ENCODE measurements at places on chromosomes 1 and 21.
A peak's percentile ranks its signal among the peaks of the same experiment; 100 is the strongest.

- DNase-seq = no peak
Measured at GRCh38 chr1:36464605-36465393, 615 bp upstream of the MRPS15 start.

DNA sequence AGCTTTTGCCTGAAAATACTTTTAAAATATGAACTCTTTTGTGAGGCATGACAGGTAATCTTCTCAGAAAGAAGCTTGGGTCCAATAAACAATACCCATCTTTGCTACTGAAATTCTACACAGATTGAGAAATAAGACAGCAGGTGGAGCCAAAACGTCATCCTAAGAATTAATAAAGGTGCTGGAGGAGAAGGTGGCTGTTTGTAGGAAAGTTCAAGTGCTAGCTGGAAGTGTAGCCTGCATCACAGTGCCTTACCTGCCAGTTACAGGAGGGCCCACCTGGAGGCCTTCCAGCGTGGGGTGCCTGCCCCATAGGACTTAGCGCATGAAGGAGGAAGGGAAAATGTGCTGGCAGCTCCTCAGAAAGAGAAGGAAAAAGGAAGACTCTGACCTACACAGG lies 93.7 kb downstream of the TTC3 start:
- DNase-seq = no peak

- DNase-seq = no peak
Measured at GRCh38 chr1:20237646-20238045, 51.3 kb upstream of the PLA2G2C start.

DNA sequence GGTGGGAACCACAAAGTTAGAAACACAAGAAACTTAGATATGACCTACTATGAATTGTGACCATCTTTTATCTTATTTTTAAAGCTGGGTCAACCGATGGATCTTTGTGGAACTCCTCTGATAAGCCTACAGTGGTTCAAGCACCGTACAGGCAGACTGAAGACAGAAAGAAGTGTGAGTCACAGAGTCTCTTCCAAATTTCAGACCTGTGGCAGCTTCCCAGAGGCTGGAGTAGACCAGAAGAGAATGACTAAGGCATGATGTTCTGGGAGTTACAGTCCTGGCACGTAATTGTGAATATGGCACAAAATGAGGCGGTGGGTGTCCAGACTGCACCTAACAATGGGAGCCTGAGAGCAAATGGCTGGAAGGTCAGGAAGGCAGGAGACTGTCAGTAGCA lies 70.0 kb downstream of the LMO4 start:
- no peak for DNase-seq

- DNase-seq = no peak
Measured at GRCh38 chr1:171961861-171962260, 120.6 kb downstream of the DNM3 start.

DNA sequence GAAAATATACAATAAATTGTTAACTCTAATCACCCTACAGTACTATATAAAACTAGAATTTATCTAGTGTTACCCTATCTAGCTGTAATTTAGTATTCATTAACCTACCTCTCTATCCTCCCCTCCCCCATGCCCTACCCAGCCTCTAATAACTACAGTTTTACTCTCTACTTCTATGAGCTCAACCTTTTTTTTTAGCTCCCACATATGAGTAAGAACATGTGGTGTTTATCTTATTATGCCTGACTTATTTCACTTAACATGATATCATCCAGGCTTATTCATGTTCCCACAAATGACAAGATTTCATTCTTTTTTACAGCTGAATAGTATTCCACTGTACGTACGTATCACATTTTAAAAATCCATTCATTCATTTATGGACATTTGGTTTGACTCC lies 46.0 kb upstream of the WARS2 start:
- DNase-seq = no peak

GRCh38 chr1:226571893-226572292 lies 23.3 kb downstream of the STUM start:
- no peak for DNase-seq

- no peak for DNase-seq
Measured at GRCh38 chr1:162562470-162562828, 927 bp downstream of the UAP1 start.

DNA sequence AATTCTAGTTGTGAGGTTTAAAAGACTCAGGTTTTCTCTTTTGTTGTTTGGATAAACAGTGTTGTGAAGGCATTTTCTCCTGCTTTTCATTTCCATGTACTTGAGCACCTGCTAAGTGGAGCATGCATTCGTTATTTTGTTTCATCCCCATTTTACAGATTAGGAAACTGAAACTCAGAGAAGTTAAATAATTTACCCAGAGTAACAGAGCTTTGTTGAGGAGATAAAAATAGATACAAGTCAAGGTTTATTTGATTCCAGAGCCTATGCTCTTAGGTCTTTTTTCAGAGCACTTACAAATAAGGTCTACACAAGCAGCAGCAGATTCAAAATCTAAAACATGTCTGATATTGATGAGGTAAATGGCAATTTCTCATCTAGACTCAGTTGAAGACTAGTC lies 254.7 kb upstream of the PTBP2 start:
- no peak for DNase-seq

- no peak for DNase-seq
Measured at GRCh38 chr21:28751176-28751575, 241.5 kb downstream of the LTN1 start.

DNA sequence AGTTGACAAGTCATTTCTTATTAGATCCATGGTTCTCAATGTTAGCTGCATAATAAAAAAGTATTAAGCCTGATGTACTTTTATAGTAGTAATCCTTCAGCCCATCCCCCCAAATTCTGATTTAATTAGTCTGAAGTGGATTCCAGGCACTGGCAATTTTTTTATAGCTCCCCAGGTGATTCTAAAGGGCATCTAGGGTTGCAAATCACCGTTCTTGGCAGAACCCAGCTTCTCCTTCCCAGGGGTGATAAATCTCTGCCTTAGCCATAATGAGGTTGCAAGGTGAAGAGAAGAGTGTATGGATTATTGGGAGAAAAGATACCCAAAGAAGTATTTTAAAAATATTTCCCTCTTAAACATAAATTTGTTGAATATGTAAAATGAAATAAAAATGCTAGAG lies 43.0 kb upstream of the RXRG start:
- DNase-seq = no peak

GRCh38 chr1:154553056-154554030 lies 5.1 kb downstream of the UBE2Q1 start:
- no peak for DNase-seq

GRCh38 chr1:165641231-165641987 lies 10.4 kb downstream of the MGST3 start:
- no peak for DNase-seq

DNA sequence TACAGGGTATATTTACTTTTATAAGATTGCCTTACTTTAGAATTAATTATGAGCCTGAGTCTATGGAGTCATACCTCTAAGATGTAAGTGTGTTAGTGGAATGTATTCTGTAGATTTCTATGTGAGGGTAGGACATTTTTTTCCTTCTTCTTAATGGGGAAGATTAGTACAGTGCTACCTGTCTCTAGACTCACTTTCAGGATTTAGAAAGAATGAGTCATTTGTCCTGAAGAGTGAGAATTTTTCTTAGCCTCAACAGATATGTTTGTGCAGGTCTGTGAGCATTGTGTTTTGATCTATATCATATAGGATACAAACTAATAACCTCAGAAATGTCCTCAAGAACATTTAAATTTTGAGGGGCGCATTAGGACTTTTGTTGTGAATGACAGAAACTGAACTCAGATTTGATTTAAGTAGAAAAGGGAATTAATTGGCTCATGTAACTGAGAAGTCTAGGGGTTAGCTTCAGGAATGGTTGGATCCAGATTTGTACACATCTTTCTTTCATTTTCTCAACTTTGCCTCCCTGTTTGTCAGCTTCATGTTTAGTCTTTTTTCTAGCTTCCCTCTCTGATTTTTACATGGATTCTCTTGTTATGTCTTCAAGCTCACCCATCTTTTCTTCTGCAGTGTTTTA lies 45.3 kb downstream of the TTC3 start:
- DNase-seq = no peak

DNA sequence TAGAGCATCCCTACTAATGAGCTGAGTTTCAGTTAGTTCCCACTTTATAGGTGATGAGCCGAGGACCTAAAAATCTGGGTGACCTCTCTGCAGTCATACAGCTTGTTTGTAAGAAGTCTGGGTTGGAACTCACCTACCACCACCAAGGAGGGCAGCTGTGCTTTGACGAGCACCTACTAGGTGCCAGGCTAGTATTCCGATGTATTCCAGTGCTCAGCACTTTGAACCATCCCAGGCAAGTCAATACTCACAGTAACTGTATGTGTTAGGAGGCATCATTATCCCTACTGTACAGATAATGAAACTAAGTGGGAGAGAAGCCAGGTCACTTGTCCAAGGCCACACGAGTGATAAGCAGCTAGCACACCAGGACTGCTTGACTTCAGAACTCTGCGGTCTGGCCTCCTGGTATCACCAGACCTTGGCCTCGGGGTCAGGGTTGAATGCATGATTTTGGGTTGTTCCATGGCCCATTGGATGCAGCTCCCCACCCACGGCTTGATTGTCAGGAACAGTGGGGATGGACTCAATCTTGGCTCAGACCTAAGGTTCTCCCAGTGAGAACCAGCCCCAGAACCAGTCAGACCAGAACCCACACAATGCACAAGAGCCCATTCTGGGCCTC lies 20.7 kb downstream of the ECE1 start:
- no peak for DNase-seq

DNA sequence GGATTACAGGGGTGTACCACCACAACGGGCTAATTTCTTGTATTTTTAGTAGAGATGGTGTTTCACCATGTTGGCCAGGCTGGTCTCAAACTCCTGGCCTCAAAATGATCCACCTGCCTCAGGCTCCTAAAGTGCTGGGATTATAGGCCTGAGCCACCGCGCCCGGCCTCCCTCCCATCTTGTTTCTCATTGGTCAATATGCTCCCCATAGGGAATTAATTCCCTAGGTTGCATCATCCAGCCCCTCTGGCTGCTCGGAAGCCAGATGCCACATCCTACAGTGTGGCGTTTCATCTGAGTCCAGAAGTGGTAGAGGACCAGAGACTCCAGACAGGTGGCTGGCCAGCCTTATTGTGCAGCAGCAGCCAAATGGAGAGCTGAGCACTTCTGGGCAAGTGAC lies 11.5 kb upstream of the VASH2 start:
- DNase-seq = no peak

DNA sequence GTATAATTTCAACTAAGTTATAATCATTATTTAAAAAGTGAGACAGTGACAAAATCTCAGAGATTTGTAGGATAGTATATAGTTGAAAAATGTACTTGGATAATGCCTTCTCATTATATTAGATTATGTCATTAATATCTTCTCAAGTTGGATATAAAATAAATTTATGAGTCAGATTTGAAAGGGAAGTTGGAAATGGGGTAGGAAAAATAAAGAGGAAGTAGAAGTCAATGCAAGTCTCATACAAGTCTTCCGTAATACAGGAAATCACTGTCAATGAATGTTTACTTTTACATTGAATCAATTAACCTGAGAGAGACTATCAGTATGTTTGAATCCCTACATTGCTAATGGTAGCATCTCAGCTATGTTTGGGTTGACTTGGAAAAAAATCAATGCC lies 16.2 kb upstream of the RNPC3 start:
- no peak for DNase-seq

GRCh38 chr1:233735847-233736246 lies 121.9 kb downstream of the KCNK1 start:
- no peak for DNase-seq

- DNase-seq = no peak
Measured at GRCh38 chr1:209595599-209596285, 12.2 kb downstream of the CAMK1G start.

GRCh38 chr1:34977858-34978257 lies 7.3 kb downstream of the TMEM35B start:
- no peak for DNase-seq

GRCh38 chr1:55194851-55195250 lies 20.3 kb downstream of the USP24 start:
- DNase-seq = no peak

- DNase-seq = no peak
Measured at GRCh38 chr1:166089804-166090203, 77.0 kb downstream of the FAM78B start.

GRCh38 chr1:61743716-61744580 lies 1.7 kb downstream of the PATJ start:
- DNase-seq = no peak

DNA sequence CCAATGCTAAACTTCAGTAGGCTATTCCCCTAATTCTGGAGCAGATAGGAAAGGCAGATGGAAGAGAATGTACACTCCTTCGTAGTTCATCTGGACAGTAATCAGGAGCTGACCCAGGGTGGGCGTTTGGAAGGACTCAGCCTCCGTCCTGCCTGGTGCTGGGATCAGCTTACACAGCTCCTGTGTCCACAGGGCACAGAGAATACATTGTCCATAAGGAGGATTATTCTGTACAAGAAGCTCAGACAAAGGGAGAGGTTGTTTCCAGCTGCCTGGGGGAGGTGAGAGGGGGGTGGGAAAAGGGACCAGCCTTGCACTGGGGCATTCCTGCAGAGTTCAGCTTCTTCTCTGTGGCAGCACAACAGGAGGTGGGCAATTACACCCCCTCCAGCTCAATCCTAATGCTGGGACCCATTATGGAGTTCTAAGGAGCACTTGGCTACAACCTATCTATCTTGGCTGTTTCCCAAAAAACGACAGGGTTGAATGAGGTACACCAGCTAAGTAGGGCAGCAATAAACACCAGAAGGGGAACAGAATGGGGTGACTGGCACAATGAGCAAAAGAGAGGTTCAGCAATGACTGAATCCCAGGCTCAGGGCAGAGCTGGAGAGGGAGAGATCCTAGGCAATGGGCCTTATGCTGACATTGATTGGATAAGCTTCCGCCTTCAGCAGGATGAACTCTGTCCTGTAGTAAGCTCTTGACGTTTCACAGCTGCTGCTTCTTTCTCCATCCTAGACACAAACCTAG lies 7.4 kb downstream of the MED8 start:
- no peak for DNase-seq

GRCh38 chr1:182248721-182249120 lies 142.9 kb downstream of the GLUL start:
- DNase-seq = peak; percentile 39

DNA sequence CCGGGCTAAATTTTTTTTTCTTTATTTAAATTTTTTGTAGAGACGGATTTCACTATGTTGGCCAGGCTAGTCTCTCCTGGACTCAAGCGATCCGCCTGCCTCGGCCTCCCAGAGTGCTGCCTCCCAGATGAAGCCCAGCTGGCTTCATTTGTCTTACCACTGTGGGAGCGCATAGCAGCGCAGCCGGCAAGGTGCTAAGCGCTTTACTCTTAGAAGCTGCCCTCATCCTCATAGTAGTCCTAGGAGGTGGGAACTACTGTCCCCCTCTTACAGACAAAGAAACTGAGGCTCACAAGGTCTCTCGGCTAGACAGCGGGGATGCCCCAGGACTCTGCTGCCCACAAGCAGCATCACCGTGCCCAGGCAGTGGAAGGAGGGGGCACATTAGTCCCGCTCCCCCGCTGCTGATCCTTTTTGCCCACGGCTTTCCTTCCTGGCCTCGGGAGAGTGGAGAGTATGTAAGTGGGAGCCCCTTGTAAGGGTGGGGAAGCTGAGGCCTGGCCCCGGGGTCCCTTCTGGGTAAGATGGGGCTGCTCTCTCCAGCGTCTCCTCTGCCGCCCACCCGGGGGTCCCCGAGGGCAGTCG lies 726 bp downstream of the TMEM54 start:
- no peak for DNase-seq
